ENCODE measurements at places on chromosomes 3 and 15. TPM values are rescaled to one million over a fixed set of nuclear protein-coding genes. Genes with fewer than 3 reads are reported as not detected.

GRCh38 chr15:39358441-39359041 lies 222.3 kb upstream of the THBS1 start:
- no peak for DNase-seq

GRCh38 chr15:72850833-72851232 lies 67.3 kb upstream of the ADPGK start:
- DNase-seq = no peak

The TF gene
- total RNA-seq = 0.97 TPM

The IGSF10 gene
- not detected for total RNA-seq

DNA sequence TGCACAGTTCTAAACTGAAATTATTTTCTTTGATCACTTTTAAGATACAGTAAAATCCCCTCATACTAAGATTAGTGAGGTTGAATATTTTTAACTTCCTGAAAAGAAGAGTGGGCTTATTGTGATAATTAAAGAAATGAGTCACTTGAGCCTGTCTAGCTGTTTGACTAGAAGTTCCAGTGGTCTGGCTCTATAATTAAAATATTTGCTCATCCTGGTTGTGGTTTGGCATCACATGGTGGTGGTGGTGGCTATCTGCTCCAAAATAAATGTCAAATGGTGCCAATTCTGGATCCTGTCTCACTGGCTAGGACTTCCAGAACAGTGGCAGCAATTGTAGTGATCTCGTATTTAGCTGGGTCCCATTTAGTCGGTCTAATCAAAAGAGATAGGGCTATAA lies 8.6 kb upstream of the TEX9 start:
- DNase-seq = no peak

DNA sequence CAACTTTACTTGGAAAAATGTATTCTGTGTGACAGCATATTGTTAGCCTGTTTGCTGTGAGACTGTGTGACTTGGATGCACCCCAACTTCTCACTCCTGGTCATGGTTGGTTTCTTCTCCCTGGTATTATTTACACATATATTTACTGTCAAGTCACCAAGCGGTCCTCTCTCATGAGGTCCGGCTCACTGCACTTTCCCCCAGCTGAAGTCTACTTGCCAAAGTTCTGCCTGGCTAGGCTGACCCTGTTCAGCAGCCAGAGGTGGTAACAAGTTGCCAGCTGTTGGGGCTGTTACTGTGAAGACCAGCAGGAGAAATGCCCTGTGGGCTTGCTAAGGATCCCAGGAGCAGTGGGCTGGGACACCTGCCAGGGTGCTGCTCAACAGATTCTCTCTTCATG lies 337.5 kb downstream of the MFSD1 start:
- DNase-seq = no peak

DNA sequence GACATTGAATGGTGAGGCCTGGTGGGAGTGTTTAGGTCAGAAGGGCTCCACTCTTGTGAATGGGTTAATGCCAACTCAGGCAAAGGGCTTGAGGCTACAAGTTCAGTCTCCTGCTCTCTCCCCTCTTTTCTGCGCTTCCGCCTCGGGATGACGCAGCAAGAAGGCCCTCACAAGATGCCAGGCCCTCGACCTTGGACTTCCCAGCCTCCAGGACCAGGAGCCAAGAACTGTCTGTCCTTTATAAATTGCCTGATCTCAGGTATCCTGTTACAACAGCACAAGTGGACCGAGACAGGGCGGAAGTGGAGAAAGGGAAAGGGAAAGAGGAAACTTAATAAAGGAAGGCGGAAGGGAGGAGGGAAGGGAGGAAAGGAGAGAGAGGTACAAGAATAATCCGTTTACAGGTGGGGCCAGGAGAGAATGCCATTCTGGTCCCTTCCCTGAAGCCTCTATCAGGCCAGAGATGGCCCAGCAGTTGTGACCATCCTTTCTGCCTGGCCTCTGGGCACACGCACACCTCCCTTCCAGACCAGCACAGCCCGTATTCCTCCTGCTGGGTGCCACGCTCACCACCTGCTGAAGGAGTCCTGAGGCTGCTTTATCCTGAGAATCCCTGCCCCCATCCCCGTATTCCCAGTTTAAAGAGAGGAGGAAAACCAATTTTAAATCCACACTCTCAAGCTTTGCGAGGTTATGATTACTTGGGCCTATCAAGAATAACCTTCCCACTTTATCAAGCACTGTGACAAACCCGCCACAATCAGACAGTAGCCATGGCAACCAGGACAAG lies 64.2 kb downstream of the OXNAD1 start:
- DNase-seq = no peak

The EIF2B5 gene
- total RNA-seq = 54.7 TPM

DNA sequence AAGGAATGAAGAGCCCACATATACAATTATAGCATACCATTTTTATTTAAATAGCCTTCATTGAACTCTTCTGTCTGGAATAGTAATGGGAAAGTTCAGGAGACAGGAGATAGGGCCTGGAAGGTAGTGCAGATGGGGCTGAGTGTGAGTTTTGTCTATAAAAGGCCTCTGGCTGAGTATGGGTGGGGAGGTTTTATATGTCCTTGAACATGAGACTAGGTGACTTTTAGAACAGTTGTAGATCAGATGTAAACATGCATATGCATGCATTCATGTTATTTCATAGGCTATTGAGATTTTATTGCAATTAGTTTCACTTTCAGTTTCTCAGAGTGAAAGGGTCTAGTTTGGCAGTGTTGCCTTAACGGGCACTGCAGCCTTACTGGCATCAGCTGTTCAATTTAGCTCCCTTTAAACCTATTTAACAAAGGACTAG lies 27.1 kb downstream of the CGGBP1 start:
- no peak for DNase-seq

DNA sequence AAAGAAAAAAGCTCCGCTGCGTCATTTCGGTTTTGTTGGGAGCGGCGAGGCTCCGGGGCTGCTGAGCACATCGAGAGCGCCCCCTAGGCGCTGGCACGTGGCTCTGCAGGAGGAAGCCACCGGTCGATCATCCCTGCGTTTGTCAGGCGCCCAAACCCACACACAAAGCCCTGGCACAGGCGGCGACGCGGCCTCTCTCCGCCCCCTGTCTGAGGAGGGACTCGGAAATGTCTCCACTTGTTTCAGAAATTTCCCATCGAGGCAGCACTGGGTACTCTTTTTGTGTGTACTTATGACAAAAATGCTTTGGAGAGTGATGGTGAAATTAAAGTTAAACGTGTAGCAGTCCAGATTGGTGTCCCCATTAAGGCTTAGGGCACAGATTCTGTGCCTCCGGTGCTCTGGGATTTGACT lies 407.3 kb upstream of the ONECUT1 start:
- peak; percentile 65 for DNase-seq

DNA sequence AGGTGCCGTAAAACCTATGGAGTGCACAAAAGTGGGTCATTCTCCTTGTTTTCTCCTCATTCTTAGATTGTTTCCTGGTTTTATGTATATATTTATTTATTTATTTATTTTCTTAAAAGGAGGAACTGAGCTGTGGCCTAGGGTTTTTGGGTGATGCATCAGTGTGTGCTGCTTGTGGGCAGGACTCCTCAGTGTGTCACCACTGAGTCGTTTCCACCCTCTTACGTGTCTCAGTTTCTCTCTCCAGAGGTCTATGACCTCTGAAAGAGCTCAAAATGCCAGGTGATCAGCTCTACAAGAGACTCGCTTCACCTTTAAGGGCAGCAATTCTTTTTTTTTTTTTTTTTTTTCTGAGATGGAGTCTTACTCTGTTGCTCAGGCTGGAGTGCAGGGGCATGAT lies 72.9 kb downstream of the CD200 start:
- DNase-seq = no peak

GRCh38 chr3:55069950-55070349 lies 142.1 kb upstream of the LRTM1 start:
- DNase-seq = no peak

DNA sequence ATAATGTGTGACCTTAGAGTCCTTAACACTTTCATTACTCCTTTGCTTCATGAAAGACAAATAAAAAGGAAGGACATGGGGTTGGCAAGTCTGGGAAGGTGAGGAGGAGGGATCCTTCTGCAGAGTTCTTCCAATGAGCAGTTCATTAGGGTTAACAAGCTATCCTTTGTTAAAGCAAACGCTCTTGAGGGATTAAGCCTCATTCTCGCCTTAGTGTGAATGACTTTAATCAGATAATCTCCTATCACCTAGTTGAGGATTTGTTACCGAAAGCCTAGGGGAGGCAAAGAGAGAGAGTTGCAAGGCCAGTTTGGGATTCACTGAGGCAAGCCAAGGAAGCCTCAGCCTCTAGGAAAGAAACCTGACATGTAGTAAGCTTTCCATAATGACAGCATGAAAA lies 7.4 kb upstream of the MBNL1 start:
- DNase-seq = no peak

GRCh38 chr3:52707585-52707984 lies 1.7 kb downstream of the SPCS1 start:
- no peak for DNase-seq

DNA sequence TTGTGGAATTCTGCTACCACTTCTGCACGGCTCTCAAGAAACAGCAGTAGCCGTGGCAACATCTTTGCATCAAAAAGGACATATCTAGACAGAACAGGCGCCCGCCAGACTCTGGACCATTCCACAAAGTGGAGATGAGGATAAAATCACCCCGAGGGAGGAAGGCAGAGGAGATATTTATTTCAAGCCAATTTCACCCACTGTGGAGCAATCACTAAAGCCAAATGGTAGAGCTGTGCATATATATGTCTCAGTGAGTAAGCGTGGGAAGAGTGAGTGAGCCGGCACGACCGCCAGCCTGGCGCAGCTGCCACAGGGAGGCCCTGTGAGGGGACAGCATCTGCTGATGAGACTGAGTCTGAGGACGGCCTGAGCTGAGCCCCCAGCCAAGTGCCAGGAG lies 111.3 kb downstream of the MEGF11 start:
- DNase-seq = no peak

The SLC51A gene
- total RNA-seq = not detected

DNA sequence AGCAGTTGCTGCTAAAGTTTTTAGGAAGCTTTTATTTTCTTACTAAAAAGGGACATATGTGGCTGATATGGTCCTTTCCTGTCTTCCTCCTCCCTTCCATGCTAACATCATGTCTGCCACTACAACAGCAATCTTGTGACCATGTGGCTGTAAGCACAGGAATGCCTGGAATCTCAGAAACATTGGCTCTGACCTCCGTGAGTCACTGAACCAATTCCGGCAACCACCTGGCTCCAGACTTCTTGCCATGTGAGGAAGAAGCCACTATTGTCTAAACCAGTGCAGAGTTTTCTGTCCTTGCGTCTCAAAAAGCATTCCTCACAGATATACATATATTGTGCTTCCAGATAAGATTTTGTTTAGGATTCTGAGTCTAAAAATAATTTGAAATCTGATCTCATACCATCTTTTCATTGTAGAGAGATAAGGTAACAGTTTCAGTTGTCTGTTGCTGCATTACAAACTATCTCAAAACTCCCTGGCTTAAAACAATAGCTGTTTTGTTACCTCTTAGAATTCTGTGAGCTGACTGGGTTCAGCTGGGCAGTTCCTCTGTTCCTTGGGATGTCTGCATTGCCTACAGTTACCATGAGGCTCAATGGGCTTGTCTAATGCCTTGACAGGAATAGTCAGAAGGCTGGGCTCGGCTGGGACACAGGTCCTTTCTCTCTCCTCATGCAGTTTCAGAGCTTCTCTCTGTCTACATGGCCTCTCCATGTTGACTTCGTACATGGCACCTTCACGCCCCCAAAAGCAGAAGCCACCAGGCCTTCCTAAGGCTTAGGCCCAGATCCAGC lies 77.3 kb upstream of the MAGI1 start:
- no peak for DNase-seq

DNA sequence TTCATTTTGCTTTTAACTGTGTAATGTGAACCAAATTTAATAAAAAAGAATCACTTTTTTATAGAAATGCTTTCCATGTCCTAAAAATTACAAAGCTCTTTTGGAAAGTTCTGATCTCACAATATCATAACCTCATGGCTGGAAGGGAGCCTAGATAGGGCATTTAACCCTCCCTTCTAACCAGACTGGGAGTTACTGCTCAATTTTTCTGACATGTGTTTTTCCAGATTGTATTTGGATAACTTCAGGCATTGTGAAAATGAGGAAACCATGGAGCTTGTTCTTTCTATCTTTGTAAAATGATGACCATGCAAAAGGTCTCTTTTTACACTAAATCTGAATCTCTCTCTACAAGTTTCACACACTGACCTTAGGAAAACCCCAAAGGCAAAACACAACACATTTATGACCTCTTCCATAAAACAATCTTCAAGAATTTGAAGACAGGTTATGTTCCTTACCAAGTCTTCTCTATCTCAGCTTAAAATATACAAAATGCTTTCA lies 508.8 kb downstream of the DIPK2A start:
- DNase-seq = no peak
